ENCODE measurements at places on chromosomes 3 and 15.
A peak's percentile ranks its signal among the peaks of the same experiment; 100 is the strongest.

- DNase-seq, result no peak
These were observed 390.6 kb upstream of the CFAP20DC start for GRCh38 chr3:59440285-59441028.

DNA sequence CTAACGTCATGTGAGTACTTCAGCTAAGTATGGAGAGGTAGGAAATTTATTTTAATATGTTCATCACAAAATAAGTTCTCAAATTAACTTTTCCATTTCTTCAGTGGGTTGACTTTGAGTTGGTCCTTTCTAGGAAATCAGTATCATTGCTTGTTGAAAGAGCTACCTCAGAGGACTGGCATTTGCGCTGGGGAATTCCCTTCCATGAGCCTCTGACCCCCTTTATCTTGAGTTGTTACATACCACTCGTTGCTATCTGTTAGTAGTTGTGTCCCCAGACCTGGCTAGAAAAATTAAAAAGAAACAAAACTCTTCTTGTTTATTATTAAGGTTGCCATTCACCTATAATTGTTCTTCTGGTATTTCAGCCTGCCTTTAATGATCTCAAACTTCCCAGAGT, 96.8 kb upstream of the ROBO2 start:
- DNase-seq, result no peak

DNA sequence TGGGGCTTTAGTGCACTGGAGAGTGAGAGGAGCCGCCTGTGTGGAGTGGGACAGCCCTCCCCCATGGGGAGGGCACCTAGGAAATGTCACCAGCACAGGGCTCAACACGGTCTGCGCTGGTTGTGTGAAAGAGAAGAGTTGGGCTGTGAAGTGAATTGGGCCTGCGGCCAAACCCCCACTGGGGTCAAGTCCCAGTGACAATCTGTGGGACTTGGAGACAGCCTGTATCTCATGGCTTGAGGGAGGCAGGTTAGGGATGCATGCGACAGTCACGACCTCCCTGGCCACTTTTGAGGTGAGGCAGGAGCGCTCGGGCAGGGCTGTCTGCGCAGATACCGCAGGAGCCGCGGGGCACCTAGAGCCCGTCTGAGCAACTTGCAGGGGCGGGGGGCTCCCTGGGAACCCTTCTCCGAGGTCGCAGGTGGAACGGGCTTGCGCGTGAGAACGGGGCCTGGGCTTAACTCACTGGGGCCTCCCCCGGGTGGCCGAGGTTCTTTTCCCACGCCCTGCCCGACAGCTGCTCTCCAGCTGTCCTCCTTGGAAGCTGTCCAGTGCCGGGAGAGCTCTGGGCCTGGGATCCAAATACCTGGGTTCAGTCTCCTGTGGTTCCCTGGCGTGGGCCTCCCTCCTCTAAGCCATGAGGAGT, 77.4 kb downstream of the SNRK start:
- no peak for DNase-seq

GRCh38 chr3:10170915-10171478, 6.3 kb downstream of the IRAK2 start:
- DNase-seq, result peak; percentile 4

DNA sequence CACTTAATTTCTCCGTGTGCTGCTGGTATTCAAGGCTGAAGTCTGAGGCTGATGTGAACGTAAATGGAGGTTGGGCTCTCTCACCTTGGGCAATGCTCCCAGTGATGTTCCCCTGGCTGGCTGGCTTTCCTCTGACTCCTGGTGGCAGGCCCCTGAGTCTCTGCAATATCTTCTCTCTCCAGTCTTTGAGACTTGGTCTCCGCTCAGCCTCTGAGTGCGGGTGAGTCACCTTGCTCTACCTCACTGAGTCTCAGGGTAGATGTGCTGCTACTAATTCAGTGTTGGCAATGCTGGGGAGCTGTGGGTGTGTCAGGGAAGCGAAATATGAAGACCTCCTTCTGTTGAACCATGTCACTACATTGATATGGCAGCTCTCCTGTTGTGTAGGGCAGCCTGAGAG, 31.3 kb upstream of the TRIM59 start:
- no peak for DNase-seq

DNA sequence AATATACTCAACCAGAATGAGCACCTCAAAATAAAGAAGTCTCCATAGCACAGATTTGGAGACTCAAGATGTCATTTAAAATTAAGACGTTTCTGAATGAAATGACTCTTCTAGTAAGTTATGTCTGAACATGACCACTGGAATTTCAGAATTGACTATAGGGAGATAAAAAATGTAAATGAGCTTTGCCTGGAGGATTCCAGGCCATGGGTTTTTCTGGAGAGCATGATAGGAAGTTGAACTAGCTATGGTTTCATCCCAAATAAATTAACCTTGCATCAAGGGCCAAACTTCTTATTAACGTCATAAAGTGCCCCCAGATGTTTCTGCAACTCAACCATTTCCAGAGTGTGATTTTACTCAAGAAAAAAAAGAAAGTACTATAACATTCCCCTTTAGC, 222.6 kb upstream of the NR2F2 start:
- no peak for DNase-seq

DNA sequence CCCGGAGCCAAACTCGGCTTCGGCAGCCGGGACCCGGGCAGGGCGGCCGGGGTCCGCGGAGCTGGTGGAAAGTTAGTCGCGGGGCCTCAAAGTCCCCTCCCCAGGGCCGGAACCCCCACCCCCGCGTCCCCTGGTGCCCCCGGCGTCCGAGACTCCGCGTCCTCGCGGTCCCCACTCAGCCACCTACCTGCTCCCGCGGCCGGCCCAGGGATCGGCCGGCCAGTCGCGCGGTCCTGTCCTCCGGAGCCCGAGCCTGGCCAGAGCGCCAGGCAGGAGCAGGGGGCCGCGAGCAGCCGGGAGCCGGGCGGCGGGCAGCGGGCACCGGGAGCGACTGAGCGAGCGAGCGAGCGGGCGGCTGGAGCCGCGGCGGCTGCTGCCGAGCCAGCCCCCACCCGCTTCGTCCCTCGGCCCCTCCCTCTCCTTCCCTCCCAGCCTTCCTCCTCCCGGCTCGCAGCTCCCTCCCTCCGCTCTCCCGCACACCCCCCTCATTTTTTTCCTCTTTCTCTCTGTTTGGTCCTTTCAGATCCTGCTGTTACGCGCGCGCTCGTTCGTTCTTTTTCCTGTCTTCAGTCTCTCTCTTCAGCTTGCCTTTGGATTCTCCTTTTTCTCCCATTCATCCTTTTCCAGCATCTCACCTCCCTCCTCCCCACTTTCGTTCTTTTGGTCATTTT, at the start of gene MEGF11:
TSS of gene MEGF11 (minus strand) at position 333 of the 671 bp plus-strand sequence. CDS start 125,347 bp downstream, outside the sequence.
- no peak for DNase-seq
